H1 (cell line): ENCODE measurements at places on chromosomes 7 and 10. TPM values are rescaled to one million over a fixed set of nuclear protein-coding genes. Genes with fewer than 3 reads are reported as not detected.

The IKZF1 gene
- 0.71 and 0.74 TPM in 2 replicates for total RNA-seq

The SFRP5 gene
- total RNA-seq, result 3.3 and 3.9 TPM in 2 replicates

The SKIDA1 gene
- total RNA-seq, result 8.0 and 8.2 TPM in 2 replicates

The ANKRD30A gene
- not detected in 2 replicates for total RNA-seq

GRCh38 chr10:7856678-7857077 is 38.4 kb downstream of the TAF3 start:
- H3K27me3 ChIP-seq, result no peaks in the 10 kb centered on the region
- H3K27ac ChIP-seq, result no peak overlapping the region
- DNase-seq, result no peak
- H3K36me3 ChIP-seq, result no peaks in the 10 kb centered on the region
- H3K4me3 ChIP-seq, result no peak overlapping the region
- no peaks in the 10 kb centered on the region for H3K4me1 ChIP-seq

DNA sequence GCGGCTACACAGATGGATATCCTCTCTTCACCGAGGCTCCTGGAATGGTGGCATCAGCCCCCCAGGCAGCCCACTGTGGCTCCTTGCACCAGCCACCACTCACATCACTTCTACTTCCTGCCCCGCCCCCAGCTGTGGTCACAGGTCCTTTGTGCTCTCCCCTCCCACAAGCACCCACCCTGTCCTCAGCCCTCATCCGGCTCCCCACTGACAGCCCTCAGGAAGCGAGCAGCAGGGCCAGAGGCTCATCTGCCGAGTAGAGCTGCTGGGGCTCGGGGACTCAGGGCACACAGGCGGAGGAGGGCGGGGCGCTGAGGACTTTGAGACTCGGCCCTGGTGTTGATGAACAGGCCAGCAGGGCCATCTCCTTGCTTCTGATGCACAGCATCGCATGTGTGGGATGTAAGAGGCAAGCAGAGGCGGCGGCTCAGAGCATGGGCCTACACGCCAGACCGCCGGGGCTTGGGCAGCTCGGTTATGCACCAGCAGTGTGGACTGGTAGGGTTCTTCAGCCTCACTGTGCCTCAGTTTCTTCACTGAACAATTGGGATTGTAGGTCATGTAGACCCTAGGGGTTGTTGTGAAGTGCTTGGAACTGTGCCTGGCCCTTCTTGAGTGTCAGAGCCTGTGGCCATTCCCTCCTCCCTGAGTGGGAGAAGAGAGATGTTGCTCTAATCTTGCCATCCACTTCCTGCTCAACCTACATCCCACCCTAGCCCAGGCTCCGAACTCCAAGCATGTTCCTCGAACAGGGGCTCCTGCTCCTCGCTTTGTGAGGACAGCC is at the start of gene PRF1:
PRF1 (minus strand) TSS at position 77 of the 784 bp plus-strand sequence. CDS start 1,839 bp downstream, outside the sequence.
- no peak within 1 kb of the TSS for H3K4me3 ChIP-seq
- H3K4me1 ChIP-seq, result no peaks in the 10 kb centered on the region
- H3K27ac ChIP-seq, result no peak within 1 kb of the TSS
- no peaks in the 10 kb centered on the region for H3K36me3 ChIP-seq
- H3K27me3 ChIP-seq, result no peaks in the 10 kb centered on the region
- peak; percentile 44 for DNase-seq

DNA sequence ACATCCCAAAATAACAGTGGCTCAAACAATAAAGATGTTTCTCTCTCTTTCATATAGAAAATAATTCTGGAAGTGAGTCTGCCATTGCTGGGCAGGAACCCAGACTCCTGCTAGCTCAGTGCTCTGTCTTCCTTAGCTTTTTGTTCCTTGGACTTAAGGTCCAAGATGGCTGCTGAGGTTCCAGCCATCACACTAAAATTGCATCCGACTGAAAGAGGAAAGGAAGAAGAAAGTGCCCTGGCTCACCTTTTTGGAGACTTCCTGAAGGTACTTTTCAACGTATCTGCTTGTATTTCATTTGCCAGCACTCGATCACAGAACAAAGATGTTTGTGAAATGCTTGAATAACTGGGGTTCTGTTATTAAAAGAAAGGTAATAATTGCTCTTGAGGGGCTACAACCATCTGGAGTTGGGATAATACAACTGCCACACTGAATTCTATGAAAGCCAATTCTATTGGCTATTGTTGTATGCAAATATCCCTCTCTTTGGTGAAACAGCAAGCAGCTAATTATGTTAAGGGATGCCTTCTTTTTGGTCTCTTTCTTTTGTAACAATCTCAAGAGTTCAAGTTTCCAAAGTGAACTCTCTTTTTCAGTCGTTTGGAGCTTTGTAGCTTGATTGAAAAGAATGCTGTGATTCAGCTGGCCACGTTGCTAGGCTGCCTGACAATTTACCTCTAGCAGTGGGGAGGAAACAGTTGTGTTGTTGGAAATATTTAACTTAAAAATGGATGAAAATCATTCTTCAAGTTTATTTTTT is 83.9 kb downstream of the BAMBI start:
- no peaks in the 10 kb centered on the region; the same call in 1 of the 2 replicates for H3K4me1 ChIP-seq
- no peaks in the 10 kb centered on the region for H3K27me3 ChIP-seq
- DNase-seq, result no peak
- H3K36me3 ChIP-seq, result no peaks in the 10 kb centered on the region
- H3K27ac ChIP-seq, result peak overlapping the region; percentile 34; the same call in 1 of the 2 replicates
- H3K4me3 ChIP-seq, result no peak overlapping the region

- no peaks in the 10 kb centered on the region for H3K27me3 ChIP-seq
- no peaks in the 10 kb centered on the region for H3K4me1 ChIP-seq
- H3K36me3 ChIP-seq, result no peaks in the 10 kb centered on the region
- no peak overlapping the region for H3K4me3 ChIP-seq
Observed at GRCh38 chr7:133797818-133798520, 329.2 kb upstream of the LRGUK start.

- no peak overlapping the region for H3K4me3 ChIP-seq
- H3K4me1 ChIP-seq, result no peaks in the 10 kb centered on the region
- H3K27me3 ChIP-seq, result no peaks in the 10 kb centered on the region
- H3K27ac ChIP-seq, result no peak overlapping the region
Observed at GRCh38 chr7:46589286-46589685, 668.2 kb upstream of the IGFBP3 start.

DNA sequence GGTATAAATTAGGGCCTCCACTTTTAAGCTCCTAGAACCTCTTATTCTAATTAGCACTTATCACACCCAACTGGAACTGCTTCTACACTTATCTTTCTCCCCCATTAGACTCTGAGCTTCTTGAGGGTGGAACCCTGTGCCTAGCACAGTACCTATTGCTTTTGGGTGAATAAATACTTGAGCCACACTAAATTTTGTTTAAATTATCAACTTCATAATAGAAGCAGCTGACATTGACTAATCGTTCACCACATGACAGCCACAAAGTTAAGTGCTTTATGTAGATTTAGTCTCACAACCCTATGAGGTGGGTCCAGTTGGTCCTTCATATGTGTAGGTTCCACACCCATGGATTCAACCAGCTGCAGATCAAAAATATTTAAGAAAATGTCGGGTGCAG is 36.0 kb upstream of the DNAJB12 start:
- H3K27ac ChIP-seq, result no peak overlapping the region
- no peak overlapping the region for H3K4me3 ChIP-seq
- DNase-seq, result no peak
- no peaks in the 10 kb centered on the region for H3K4me1 ChIP-seq
- H3K27me3 ChIP-seq, result no peaks in the 10 kb centered on the region
